Fibroblast of skin of left quadriceps (primary cell): ENCODE measurements at places on chromosomes 3 and 15.
A peak's percentile ranks its signal among the peaks of the same experiment; 100 is the strongest.

GRCh38 chr15:41048397-41048796 lies 67.7 kb downstream of the INO80 start:
- no peak for DNase-seq

- DNase-seq = no peak
Measured at GRCh38 chr3:33317963-33318709, 40.9 kb downstream of the FBXL2 start.

GRCh38 chr3:10380906-10381305 lies 60.0 kb upstream of the SEC13 start:
- no peak for DNase-seq

DNA sequence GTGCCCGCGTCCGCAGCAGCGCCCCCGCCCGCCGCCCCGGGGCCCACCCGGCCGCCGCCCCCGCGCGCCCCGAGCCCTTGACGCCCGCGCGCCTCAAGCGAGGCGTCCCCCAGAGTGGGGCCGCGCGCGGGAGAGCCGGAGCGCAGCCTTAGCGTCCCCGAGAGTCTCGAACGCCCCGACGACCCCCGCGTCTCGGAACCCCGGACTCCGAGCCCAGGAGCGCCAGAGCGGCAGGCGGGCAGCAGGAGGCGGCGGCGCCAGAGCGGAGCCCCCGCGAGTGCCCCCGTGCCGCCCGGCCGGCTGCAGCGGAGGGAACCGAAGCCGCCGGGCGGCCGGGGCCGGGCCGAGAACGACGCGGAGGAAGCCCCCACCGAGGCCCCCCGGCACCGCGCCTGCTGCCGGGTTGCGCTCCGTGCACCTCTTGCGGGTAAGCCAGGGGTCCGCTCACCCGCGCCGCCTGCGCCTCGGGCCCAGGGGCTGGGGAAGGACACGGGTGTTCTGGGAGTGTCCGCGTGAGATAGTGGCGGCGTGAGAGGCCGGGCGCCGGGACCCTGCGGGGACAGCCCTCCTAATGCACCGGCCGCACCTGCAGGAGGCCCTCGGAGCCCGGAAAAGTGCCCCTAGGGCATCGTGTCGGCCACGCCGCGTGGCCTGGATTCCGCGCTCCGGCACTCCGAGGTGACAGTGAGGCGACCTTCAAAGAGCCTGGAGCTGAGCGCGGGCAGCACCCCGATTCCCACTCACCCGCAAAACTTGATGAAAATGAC lies 52.0 kb upstream of the ULK4 start:
- no peak for DNase-seq

- DNase-seq = no peak
Measured at GRCh38 chr3:98388147-98388546, 2.3 kb upstream of the OR5K3 start.

- no peak for DNase-seq
Measured at GRCh38 chr3:141233457-141234161, 2.0 kb downstream of the PXYLP1 start.

DNA sequence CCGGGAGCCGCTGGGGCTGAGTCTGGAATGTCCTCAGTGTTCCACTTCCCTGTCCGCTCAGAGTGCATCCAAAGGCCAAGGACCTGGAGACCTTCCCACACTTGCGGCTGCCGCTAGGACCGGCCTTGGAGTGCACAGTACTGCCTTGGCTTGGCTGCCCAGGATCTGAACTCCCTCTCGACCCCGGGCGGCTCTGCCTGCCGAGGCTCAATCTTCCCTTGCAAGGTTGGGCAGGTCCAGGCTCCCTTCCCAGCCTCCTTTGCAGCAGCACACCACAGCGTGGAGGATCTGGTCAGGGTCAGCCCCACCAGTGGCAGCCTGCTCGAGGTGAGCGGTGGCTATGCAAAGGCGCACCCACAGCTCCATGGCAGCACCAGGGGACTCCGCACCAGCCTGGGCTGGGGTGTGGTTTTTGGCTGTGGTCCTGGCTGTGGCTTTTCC lies 69.2 kb downstream of the PLXNA1 start:
- DNase-seq = no peak

- DNase-seq = no peak
Measured at GRCh38 chr3:5324780-5325179, 137.3 kb downstream of the EDEM1 start.

DNA sequence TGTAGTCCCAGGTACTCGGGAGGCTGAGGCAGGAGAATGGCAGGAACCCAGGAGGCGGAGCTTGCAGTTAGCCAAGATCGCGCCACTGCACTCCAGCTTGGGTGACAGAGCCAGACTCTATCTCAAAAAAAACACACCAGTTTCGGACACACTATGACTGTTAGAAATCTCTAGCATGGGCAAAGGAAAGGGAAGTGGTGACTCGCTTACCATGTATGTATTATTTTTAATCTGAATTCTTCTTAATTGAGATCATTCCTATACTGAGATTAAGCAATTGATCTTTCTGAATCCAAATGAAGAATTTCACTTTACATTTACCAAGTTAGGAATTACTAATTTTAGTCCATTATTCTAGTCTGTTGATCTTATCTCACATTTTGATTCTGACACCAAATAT lies 459.2 kb upstream of the ALCAM start:
- DNase-seq = peak; percentile 70

- no peak for DNase-seq
Measured at GRCh38 chr3:118577055-118577777, 457.4 kb downstream of the IGSF11 start.

- peak; percentile 3 for DNase-seq
Measured at GRCh38 chr3:101999177-101999779, 150.0 kb downstream of the NFKBIZ start.

DNA sequence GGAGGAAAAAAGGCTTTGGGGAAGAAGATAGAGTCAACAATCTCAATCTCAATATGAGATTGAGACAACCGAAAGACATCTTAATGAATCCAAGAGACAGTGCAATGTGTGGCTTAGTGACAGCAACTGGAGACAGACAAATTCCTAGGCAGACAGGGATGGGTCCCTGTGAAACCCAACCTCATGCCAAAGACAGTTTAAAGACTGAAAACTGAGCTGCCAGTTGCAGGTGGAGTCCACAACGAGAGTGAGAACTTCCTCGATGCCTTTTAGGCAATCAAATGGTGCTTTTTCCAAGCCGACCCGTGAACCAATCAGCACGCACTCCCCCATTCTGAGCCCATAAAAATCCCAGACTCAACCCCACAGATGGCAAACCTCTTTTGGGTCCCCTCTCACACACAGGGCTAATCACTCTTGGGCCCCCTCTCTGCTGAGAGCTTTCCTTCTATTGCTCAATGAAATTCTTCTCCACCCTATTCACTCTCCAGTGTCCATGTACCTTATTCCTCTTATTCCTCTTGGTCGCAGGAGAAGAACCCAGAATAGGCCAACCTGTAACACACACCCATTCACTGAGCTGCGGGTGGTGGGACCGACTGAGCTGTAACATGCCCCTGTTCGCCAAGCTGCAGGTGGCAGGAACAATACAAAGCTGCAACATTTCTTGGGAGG lies 34.8 kb downstream of the ZMAT3 start:
- no peak for DNase-seq
